ENCODE measurements at places on chromosomes 1 and 21.

DNA sequence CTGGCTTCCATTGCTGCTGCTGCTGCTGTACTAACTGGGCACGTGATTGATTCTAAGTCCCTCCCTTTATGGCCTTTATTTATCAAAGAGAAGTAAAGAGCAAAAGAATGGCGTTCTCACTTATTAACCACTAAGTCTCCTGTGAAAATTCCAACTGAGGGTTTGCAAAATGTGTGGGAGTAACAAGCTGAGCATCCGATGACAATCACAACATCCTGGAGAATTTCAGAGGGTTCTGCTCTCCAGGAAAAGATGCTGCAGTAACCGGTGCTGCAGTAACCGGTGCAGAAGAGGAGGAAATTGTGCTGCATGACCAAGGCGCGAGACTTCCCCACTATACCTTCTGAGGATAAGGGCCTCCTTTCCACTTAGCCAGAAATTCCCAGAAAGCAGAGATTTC lies 12.7 kb upstream of the MX2 start:
- no peaks in the 10 kb centered on the region for H3K4me1 ChIP-seq
- no peak overlapping the region for H3K27ac ChIP-seq
- DNase-seq = no peak
- no peaks in the 10 kb centered on the region for H3K27me3 ChIP-seq
- no peak overlapping the region for H3K4me3 ChIP-seq

GRCh38 chr1:1665815-1666251 lies 7.0 kb upstream of the CDK11B start:
- no peaks in the 10 kb centered on the region for H3K27me3 ChIP-seq
- H3K36me3 ChIP-seq = no peaks in the 10 kb centered on the region
- no peak overlapping the region for H3K27ac ChIP-seq
- DNase-seq = no peak

- peaks cover 8% of the 10 kb centered on the region for H3K4me1 ChIP-seq
- peaks cover 5% of the 10 kb centered on the region for H3K27me3 ChIP-seq
- no peak overlapping the region for H3K27ac ChIP-seq
- H3K36me3 ChIP-seq = no peaks in the 10 kb centered on the region
- peak; percentile 55 for DNase-seq
These were observed 7.3 kb downstream of the SCNN1D start for GRCh38 chr1:1287288-1288110.

GRCh38 chr1:45443580-45444446 lies 47.1 kb downstream of the TESK2 start:
- no peak overlapping the region for H3K27ac ChIP-seq
- no peak for DNase-seq
- H3K4me1 ChIP-seq = no peaks in the 10 kb centered on the region
- no peak overlapping the region for H3K4me3 ChIP-seq

DNA sequence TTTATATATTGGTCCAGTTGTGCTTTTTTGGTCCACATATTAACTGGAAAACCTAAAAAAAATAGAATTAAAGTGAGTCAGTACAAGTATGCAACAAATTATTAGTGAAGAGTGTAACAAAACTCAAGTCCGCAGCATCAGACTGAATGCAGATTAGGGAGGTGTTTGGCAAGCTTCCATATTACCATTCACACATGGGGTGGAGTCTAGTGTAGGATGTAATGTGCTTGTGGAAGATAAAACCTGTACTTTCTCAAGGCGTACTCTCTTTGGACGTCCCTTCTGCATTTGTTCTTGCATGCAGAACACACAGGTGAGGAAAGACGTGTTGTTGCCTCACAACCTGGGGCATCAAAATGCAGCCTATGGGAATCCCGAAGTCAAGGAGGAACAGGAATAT lies 668.7 kb downstream of the MRPL39 start:
- H3K36me3 ChIP-seq = no peaks in the 10 kb centered on the region
- no peaks in the 10 kb centered on the region for H3K27me3 ChIP-seq
- DNase-seq = no peak
- H3K27ac ChIP-seq = no peak overlapping the region
- H3K4me3 ChIP-seq = no peak overlapping the region
- no peaks in the 10 kb centered on the region for H3K4me1 ChIP-seq

GRCh38 chr1:27122652-27123051 lies 32.3 kb downstream of the SLC9A1 start:
- H3K4me3 ChIP-seq = no peak overlapping the region
- peaks cover 43% of the 10 kb centered on the region for H3K4me1 ChIP-seq
- no peaks in the 10 kb centered on the region for H3K27me3 ChIP-seq
- peak overlapping the region; percentile 49 for H3K27ac ChIP-seq

DNA sequence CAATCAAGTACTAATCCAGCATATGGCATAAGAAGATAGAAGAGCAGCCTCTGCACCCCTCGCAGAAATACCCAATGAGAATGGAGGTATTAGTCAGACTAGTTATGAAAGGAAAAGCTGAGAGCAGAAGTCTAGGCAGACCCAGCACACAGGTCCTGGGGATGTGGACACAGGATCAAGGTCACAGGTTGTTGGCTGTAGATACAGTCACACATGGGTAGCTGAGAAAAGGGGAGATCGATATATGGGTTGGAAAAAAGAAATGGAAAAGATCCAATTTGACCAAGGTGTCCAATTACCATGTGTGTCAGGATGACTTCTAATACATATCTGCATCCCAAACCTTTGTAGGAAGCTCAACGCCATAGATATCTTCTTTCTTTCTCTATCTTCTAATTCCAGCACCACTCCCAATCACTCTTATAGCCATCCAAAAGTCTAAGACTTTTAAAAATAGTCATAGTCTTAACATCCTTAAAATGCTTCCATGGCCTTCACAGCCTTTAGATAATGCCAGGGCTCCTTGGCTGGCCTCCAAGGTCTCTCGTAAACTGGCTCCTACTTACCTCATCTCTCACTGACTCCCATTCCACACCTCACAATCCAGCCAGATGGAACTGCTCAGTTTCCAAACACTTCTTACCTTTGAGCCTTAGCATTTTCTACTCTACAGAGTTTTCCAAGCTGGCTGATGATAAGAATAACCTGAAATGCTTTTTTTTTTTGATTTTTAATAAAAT lies 8.3 kb upstream of the ZC3H11B start:
- H3K4me1 ChIP-seq = no peaks in the 10 kb centered on the region
- H3K27ac ChIP-seq = no peak overlapping the region
- no peaks in the 10 kb centered on the region for H3K27me3 ChIP-seq
- no peak overlapping the region for H3K4me3 ChIP-seq

DNA sequence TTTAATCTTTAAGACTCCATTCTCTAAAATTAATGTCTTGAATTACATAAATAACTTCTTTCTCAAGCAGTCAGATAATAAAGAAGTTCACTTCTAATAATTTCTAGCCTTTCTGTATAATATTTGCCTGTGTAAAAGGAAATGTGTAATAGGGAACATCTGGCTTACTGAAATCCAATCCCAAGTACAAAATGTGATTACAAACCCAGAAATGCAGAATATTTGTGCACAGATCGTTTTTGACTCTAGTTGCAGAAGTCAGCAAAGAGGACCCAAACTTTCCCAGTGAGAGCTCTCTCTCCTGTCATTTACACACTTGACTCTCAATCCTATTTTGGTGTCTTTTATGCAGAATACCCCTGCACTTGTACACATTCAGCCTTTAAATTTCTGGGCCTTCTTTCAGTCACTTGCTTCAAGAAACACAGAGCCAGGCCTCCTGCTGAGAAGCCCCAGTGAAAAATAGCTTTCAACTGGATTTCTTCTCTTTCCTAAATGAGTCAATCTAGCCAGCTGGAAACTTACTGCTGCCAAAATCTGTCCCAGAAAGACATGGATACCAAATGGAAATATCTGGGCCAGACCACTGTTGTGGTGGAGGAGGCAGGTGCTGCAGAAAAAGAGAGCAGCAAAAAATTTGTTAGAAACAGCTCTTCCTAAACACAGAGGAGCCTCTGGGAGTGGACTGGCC lies 68.5 kb upstream of the ADAM30 start:
- H3K4me1 ChIP-seq = no peaks in the 10 kb centered on the region
- no peaks in the 10 kb centered on the region for H3K36me3 ChIP-seq
- no peaks in the 10 kb centered on the region for H3K27me3 ChIP-seq
- peak; percentile 36 for DNase-seq
- no peak overlapping the region for H3K4me3 ChIP-seq
- peak overlapping the region; percentile 72 for H3K27ac ChIP-seq

- H3K27ac ChIP-seq = peak overlapping the region; percentile 38
- peak; percentile 84 for DNase-seq
- H3K4me1 ChIP-seq = peaks cover 13% of the 10 kb centered on the region
- H3K4me3 ChIP-seq = no peak overlapping the region
- H3K36me3 ChIP-seq = no peaks in the 10 kb centered on the region
These were observed 12.5 kb downstream of the RPS6KA1 start for GRCh38 chr1:26541816-26542711.

- no peak for DNase-seq
- no peaks in the 10 kb centered on the region for H3K4me1 ChIP-seq
- no peak overlapping the region for H3K27ac ChIP-seq
- H3K36me3 ChIP-seq = no peaks in the 10 kb centered on the region
- H3K4me3 ChIP-seq = no peak overlapping the region
These were observed 60.1 kb upstream of the PTGS2 start for GRCh38 chr1:186740324-186740723.

- H3K36me3 ChIP-seq = peaks cover 60% of the 10 kb centered on the region
- H3K4me1 ChIP-seq = no peaks in the 10 kb centered on the region
- no peak for DNase-seq
- no peaks in the 10 kb centered on the region for H3K27me3 ChIP-seq
These were observed 42.2 kb upstream of the GOLT1A start for GRCh38 chr1:204255966-204256365.

GRCh38 chr1:156146020-156146768 lies 7.2 kb upstream of the SEMA4A start:
- no peak overlapping the region for H3K4me3 ChIP-seq
- peak; percentile 88 for DNase-seq
- H3K4me1 ChIP-seq = peaks cover 15% of the 10 kb centered on the region
- no peak overlapping the region for H3K27ac ChIP-seq
- H3K36me3 ChIP-seq = no peaks in the 10 kb centered on the region
- peaks cover 9% of the 10 kb centered on the region for H3K27me3 ChIP-seq

DNA sequence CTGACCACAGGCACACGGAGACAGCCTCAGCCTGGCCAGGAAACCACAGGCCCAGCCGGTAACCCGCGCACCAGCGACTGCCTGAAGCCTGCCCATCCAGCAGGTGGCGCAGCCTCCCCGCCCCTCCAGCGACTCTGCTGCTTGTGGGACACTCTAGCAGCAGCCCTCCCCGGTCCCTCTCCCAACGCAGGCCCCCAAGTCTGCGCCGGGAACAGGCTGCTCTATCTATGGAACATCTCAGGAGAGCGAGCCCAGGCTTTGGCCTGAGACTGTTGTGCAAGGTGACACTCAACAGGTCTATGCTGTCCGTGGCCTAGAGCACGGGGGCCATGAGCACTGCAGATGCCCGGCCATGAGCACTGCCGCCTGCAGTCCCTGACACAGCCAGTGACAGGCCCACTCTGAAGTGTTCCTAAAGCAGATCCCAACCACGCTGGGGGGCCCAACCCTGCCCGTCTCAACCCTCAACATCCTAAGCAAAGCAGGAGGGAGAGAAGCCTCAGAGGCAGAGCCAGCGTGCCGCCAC lies 28.4 kb downstream of the WDR4 start:
- H3K4me3 ChIP-seq = no peak overlapping the region
- no peaks in the 10 kb centered on the region for H3K36me3 ChIP-seq

DNA sequence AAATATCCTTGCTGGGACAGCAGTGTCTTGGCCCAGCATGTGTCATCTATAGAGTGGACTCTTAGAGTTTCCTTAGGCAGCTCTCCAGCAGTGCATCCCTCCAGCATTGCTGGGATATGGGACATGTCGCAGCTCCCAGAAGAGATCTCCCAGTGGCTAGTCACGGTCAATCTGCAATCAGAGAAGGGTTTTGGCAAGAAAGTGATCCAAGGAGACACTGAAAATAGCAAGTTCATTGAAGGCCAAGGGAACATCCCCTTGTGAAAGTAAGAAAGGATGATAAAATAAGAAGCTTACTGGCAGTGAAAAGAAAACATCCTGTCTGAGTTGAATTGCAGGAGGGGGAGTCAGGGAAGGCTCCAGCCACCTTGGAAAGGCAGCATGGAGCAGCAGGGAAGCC lies 19.3 kb upstream of the NPL start:
- H3K36me3 ChIP-seq = no peaks in the 10 kb centered on the region
- DNase-seq = no peak
- no peak overlapping the region for H3K4me3 ChIP-seq

DNA sequence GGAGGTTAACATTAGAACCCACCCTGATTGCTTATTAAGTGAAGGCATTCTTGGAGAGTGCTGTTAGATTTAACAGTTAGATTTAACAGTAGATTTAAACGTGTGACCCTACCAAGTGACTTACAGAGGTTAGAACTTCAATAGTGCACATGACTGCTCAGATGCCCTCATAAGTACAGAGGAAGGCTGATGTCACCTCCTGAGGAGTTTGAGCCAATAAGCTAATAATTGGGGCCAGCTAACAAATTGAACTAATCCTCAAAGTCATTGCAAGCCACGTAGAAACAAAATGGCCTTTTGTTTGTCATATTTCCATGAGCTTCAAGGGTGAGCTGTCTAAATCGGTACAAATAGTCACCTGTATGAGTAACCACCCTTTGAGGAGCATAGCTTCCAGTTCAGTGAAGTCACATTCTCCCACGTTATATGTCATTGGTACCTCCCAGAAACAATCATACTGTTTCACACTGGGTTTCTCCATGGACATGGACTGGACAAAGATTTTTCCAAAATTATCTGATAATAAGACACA lies 11.7 kb downstream of the AVPR1B start:
- H3K36me3 ChIP-seq = no peaks in the 10 kb centered on the region
- no peaks in the 10 kb centered on the region for H3K4me1 ChIP-seq
- no peak overlapping the region for H3K27ac ChIP-seq
- no peak for DNase-seq
- no peaks in the 10 kb centered on the region for H3K27me3 ChIP-seq

GRCh38 chr1:215583185-215583749 lies 16.2 kb downstream of the KCTD3 start:
- DNase-seq = no peak
- no peak overlapping the region for H3K4me3 ChIP-seq
- H3K27me3 ChIP-seq = no peaks in the 10 kb centered on the region
- H3K36me3 ChIP-seq = peaks cover 42% of the 10 kb centered on the region
- H3K4me1 ChIP-seq = no peaks in the 10 kb centered on the region

- no peaks in the 10 kb centered on the region for H3K36me3 ChIP-seq
- no peaks in the 10 kb centered on the region for H3K27me3 ChIP-seq
- no peak overlapping the region for H3K4me3 ChIP-seq
- DNase-seq = no peak
These were observed 25.8 kb downstream of the CCN1 start for GRCh38 chr1:85606414-85606800.

DNA sequence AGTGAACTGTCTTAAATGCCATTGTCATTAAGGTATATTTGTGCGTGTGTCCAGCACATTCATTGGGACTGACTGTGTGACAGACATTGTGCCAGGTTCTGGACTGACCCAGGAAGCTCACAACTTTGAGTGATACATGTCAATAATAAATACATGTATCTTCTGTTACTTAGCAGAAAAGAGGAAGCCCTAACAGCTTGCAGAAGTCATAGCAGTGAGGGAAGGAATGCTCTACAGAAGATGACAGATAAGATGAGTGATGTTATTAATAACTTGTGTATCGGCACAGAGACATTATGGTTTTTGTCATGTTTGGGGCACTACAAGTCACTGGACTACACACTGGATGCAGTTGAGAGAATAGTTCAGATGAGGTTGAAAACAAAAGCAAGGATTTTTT lies 1.2 kb upstream of the SRSF11 start:
- no peak overlapping the region for H3K27ac ChIP-seq
- DNase-seq = no peak
- no peaks in the 10 kb centered on the region for H3K27me3 ChIP-seq
- peaks cover 34% of the 10 kb centered on the region for H3K4me1 ChIP-seq
- H3K4me3 ChIP-seq = no peak overlapping the region

GRCh38 chr1:203325418-203326091 lies 20.2 kb downstream of the BTG2 start:
- H3K36me3 ChIP-seq = no peaks in the 10 kb centered on the region
- H3K27ac ChIP-seq = peak overlapping the region; percentile 82
- H3K27me3 ChIP-seq = no peaks in the 10 kb centered on the region
- H3K4me3 ChIP-seq = peak overlapping the region; percentile 7
- DNase-seq = peak; percentile 87
